ENCODE measurements at places on chromosomes 1 and 21.
A peak's percentile ranks its signal among the peaks of the same experiment; 100 is the strongest.

GRCh38 chr1:244450597-244451538 is 841 bp downstream of the ADSS2 start:
- peak; percentile 31 for DNase-seq

GRCh38 chr21:34887105-34887442 is 162.0 kb downstream of the RUNX1 start:
- DNase-seq: no peak

GRCh38 chr21:42734323-42734971 is 81.0 kb downstream of the PDE9A start:
- DNase-seq: no peak

GRCh38 chr1:226510453-226510852 is 38.1 kb upstream of the STUM start:
- DNase-seq: peak; percentile 98

DNA sequence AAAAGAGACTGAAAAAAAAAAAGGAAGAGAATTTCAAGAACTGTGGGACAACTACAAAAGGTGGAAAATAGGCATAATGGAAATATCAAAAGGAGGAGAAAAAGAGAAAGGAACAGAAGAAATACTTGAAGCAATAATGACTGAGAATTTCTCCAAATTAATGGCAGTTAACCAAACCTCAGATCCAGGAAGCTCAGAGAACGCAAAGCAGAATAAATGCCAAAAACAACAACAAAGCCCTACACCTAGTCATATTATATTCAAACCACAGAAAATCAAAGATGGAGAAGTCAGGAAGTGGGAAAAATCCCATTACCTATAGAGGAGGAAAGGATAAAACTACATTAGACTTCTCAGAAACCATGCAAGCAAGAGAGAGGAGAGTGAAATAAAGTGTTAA is 20.7 kb upstream of the AHCYL1 start:
- DNase-seq: no peak

DNA sequence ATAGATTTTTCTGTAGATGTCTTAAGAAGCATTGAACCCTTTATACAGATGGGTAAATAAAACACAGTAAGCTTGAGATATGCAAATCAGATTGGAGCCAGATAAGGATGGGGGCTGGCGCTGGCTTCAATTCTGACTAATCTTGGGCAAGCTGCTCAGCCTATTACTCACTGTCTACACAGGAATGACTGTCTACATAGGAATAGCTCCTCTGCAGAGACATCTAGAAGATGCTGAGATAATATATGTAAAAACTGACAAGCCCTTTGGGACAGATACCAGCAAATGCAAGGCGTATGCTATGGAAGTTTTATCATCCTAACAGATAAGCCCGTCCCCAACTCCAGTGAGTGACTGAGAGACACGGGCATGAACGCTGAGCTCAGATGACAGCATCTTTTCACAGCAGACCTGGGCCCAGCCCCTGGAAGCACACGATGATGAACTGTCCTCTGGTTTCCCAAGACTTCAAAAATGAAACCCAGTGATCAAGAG is 1.7 kb downstream of the CLDN14 start:
- DNase-seq: no peak

DNA sequence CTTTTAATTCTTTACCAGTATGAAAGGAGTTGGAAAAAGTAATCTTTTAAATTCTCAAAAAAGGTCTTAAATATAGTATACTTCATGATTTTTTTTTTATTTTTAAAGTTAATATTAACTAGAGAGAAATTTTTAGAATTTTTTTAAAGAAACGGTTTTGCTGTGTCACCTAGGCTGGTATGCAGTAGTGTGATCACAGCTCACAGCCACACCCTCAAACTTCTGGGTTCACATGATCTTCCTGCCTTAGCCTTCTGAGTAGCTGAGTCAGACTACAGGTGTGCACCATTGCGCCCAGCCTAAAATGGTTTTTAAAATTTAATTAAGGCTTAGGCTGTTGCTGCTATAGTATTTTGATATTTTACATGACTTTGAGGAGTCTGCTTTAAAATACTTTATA is 52.4 kb downstream of the TLCD4 start:
- no peak for DNase-seq

- DNase-seq: no peak
These were observed 30.5 kb upstream of the ACOT11 start for GRCh38 chr1:54517496-54517895.

DNA sequence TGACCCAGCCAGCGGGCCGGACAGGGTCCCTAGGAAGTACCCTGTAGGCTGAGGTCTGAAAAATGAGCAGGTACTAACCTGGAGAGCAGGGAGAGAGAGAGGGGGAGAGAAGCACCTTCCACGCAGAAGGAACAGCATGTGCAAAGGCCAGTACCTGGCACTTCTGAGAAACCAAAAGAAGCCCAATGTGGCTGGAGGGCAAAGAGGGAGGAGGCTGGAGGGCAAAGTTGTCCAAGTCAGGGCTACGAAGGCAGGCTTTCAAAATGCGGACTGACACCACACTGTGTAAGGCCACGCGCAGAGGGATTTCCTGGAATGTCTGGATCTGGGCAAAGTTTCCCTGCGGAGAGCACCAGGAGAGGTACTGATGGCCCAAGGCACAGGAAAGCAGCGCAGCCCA is 64.4 kb downstream of the SSBP3 start:
- no peak for DNase-seq

DNA sequence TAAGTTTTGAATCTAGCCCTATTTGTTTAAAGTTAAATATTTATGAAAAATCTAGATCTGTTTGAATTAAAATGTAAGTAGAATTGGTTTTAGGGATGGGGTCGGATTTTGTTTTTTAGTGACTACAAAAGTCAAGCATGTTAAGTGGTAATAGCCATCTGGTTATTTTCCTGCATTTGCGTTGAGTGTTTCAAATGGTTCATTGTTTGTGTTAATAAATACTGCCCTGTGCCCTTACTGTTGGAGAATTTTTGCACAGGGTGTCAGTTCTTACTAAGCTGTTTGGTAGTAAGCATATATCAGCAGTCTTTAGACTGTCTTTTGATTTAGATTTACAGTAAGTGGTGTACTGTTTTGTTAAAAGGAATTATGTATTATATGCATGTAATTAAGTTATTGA is 46.1 kb upstream of the TARS2 start:
- no peak for DNase-seq

GRCh38 chr1:220313576-220313975 is 41.3 kb upstream of the RAB3GAP2 start:
- no peak for DNase-seq

DNA sequence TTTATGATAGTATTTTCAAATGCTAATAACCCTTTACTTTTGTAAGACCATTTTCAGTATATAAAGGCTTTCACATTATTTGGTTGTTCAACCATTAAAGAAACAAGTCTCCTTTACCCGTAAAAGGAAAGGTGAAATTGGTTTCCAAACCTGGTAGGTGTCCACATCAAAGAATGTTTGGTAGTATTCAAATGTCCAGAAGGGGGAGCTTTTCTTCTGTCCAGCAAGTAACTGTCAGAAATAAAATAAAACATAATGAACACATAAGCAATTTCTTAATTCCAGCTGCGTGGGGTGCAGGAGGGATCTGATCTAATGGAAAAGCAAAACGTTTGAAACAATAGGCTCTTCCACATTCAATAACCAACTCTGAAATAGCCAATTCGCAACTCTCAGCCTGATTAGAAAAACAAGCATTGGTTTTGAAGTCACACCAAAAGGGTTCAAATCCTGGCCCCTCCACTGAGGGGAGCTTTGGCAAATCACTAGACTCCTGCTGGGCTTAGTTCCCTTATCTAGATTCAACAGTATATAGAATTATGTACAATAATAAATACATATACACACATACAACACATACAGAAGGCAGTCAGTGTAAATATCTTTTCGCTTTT is 11.0 kb downstream of the YIPF1 start:
- peak; percentile 44 for DNase-seq

DNA sequence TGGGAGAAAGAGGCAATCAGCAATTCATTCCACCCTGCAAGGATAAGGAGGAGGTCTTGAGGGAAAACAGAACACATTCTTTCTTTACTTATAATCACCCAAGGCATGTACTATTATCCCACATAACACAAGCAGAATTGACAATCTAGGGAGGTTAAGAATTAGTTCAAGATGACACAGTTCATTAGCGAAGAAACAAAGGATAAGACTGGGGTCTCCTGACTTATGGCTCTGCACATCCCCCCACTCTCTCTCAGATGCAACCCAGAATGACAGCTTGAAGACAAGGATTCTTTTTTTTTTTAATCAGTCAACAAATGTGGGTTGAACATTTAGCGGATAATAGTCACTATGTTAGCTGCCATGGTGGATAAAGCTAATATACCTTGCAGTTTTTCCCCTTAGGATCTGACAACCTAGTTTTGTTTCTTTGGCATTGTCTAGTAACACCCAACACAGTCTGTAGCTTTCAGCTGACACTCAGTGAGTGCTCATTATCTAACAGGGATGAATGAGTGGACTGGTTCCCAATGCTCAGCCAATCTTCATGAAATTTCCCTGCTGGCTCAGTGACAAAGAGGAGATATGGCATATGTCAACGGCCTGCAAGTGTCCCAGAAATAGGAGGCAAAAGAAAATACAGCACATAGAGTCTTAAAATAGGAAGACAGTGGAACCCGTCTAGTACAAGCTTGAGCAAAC is 35.1 kb downstream of the RXRG start:
- peak; percentile 88 for DNase-seq

Data from G401 (cell line).